Transverse colon (tissue), 4 donors: ENCODE measurements at places on chromosomes 2 and 18.

DNA sequence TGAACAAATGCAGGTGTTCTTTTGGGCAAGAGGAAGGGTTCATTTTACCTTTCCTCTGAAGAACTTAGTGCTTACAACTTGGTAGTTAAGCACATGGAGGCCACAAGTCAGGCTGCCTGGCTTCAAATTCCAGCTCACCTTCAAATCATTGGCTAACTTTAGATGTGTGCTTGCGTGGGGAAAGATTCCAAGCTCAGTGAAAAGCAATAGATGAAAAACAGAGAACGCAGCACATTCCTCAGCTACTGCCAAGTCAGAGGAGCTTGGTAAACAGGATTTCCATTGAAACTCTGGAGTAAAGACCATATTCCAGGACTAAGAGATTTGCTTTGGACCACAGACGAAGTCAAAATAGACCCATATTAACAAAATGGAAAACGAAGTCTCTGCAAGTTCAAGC lies 96.3 kb upstream of the ASB18 start:
- no peak for DNase-seq

- DNase-seq: no peak
These were observed 101.5 kb downstream of the CDH7 start for GRCh38 chr18:65852273-65852672.

DNA sequence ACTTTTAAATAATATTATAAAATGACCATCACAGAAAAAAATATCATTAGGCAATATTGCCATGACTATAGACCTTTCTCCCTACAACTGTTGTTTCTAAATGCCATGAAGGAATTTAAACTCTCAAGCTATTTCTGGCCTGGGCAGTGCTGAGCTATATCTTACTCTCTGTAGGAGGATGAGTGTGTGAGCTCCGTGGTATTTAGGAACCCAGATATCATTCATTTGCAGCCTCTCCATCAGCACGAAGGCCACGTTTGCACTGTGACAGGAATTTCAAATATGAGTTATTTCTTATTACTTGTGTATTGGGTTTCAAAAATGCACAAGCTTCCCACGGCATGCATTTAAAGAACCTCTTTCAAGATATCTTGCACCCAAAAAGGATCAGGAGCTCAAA lies 35.0 kb upstream of the SOX11 start:
- no peak for DNase-seq

GRCh38 chr18:63161761-63162195 lies 157.8 kb downstream of the BCL2 start:
- peak; percentile 78 for DNase-seq
